ENCODE measurements at places on chromosomes 2 and 18.
A peak's percentile ranks its signal among the peaks of the same experiment; 100 is the strongest.

GRCh38 chr18:76064998-76065397 lies 430.0 kb downstream of the ZNF516 start:
- no peak for DNase-seq

GRCh38 chr18:74139411-74139810 lies 8.2 kb downstream of the FBXO15 start:
- DNase-seq: no peak

GRCh38 chr2:134443814-134444480 lies 190.1 kb downstream of the MGAT5 start:
- no peak for DNase-seq

DNA sequence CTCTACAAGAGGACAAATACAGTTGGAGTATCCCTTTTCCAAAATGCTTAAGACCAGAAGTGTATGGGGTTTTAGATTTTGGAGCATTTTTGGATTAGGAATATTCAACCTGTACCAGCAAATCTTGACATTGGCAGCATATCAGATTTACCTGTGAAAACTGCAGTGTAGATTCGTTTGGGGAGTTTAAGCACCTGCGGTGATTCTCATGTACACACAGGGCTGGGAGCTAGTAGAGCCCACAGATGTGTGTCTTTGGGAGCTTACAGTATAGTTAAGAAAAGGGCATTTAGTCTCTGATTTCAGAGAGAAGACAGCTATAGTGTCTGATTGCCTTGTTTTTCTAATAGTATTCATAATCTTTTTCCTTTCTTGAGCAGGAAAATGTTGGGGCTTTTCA lies 30.1 kb downstream of the PTCD3 start:
- DNase-seq: no peak

DNA sequence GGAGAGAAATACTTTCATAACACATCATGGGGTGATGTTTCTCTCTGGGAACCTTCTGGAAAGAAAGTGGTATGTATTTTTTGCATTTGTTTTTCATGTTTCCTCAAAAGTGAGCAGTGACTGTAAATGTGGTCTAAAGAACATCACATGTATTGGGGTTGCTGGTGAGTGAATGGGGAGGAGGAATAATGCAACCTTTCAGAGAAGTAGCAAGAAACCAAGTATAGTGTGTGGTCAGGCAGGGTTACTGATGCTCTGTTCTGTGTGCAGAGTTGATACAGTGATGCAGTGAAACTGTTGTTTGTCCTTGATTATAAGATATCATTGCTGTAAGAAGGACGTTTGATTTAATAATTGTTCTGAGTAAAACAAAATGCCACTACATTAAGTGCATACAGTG lies 24.1 kb downstream of the ADNP2 start:
- DNase-seq: no peak

DNA sequence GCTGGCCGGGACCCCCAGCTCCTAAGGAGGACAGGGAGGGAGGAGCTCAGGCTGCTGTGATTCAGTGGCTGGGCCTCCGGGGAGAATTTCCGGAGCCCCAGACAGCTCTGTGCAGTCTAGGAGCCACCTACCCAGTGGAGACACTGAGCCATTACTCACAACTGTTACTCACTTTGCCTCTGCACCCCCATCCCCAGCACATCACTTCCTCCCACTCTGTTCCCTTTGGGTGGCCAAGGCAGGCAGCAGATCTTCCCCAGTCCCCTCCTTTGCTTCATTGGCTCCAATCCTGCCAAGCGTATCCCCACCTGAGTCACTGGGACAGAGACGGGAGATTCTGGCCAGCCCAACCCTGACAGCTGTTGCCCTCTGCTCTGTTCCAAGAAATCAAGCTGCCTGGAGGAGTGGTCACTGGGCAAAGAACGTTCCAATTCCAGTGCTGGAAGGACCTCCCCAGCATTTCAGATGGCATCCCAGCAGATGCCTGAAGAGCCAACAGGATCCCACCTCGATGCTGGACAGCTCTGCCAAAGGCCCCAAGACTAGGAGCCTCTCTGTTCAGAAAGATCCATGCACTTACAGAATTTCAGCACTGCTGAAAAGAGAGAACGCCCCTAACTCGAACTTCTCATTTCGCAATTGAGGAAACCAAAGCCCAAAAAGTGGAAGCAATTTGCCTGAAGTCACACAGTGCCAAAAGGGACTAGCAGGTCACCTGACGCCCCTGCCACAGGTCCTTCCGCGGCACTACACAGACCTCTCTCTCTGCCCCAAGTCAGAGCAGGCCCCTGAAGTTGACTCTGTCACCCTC lies 68.3 kb downstream of the TNS1 start:
- peak; percentile 88 for DNase-seq

GRCh38 chr2:134177351-134177931 lies 76.4 kb upstream of the MGAT5 start:
- DNase-seq: peak; percentile 77

- peak; percentile 85 for DNase-seq
Measured at GRCh38 chr2:57296795-57297517, 749.6 kb upstream of the VRK2 start.

- peak; percentile 83 for DNase-seq
Measured at GRCh38 chr2:172449911-172450550, 22.6 kb downstream of the ITGA6 start.

DNA sequence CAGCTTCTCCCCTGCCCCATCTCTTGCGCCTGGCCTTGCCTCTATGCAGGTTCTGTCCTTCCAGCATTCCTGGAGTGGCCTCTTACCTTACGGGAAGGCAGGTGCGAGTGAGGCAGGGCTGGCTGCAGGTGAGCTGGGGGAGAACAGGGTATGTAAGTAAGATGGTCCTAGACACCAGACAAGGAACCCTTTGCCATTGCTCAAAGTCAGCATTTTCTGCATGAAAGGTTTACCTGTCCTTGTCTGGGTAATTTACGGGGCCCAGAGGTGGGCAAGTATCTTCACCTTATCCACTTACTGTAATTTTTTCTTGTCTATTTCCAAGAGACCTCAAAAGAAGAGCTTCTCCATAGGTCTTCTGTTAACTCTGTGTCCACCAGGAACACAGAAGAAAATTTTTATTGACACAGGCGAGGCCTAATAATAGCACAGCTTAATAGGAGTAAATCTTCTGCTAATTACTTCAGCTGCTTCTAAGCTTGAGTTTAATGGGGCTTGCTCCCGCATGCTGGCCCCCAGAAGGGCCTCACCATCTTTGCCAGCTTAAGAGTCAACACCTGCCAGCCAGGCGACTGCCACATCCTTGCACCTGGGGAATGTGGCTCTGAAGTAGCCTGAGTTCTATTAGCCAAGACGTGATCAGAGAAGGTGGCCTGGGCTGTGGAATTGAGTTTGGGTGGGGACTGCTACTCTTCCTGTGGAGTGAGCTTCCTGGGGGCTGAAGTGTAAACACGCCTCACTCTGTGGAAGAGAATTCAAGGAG lies 27.1 kb downstream of the PCARE start:
- no peak for DNase-seq

- no peak for DNase-seq
Measured at GRCh38 chr2:170276925-170277629, 99.1 kb downstream of the MYO3B start.

DNA sequence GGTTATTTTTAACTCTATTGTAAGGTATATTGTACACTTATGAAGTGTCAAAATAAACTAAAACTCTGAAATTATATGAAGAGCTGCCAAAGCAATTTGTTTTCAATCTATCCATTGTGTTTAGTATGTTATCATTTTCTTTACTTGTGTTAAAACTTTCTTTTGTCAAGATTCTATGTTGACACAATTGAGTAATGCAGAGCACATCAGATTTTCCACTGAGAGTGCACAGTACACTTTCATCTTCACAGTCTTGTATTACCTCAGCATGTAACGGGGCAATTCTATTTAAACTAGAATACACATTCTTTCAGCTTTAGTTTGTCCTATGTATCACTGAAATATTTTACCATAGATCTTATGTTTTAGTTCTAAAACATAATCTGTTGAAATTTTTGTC lies 304.4 kb upstream of the ZC3H15 start:
- no peak for DNase-seq

GRCh38 chr2:23850564-23851256 lies 76.2 kb downstream of the ATAD2B start:
- no peak for DNase-seq

GRCh38 chr2:1649103-1650084 lies 94.9 kb downstream of the PXDN start:
- no peak for DNase-seq

DNA sequence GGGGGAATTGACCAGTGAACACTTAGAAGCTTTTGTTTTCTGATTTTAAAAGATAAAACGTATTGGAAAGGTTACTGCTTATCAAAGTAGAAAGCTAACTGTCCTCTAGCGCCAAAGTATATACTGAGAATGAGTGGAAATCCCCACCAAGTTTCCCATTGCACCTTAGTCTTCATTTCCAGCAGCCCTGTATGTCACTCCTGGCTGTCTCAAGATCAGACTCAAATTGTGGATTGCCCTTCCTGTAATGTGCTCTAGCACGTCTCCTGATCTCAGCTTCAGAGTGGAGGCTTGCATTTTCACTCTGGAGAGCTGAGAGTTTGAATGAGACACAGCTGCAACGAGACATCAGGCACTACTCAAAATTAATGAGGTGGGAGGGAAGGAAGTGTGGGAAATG lies 26.6 kb downstream of the MFF start:
- DNase-seq: no peak

DNA sequence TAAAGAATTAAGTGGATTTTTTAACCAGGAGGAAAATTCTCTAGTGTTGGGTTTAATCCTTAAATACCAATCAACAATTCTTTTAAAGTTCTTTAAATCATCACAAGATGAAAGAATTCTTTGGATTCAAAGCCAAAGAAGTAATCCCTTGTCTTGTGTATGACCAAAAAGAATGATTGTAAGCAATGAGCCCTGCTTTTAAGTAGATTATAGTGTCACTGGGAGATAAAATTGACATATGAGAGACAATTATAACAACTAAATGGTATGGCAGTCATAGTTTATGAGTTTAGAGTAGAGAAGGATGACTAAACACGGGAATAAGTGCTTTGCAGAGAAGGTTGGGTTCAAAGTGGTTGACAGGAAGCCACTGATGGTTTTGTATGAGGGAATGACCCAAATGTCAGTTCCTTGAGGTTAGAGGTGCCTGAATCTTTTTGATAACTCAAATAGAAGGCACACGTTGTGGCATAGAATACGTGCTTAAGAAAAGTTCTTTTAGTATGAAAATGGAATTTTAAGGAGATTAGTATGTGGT lies 199.6 kb upstream of the TCF4 start:
- no peak for DNase-seq

- DNase-seq: peak; percentile 32
Measured at GRCh38 chr2:207807516-207807915, 37.8 kb upstream of the FZD5 start.

GRCh38 chr18:40019797-40020392 lies 1935.1 kb upstream of the PIK3C3 start:
- peak; percentile 21 for DNase-seq

- DNase-seq: no peak
Measured at GRCh38 chr2:240585681-240586197, 795 bp upstream of the CAPN10 start.

DNA sequence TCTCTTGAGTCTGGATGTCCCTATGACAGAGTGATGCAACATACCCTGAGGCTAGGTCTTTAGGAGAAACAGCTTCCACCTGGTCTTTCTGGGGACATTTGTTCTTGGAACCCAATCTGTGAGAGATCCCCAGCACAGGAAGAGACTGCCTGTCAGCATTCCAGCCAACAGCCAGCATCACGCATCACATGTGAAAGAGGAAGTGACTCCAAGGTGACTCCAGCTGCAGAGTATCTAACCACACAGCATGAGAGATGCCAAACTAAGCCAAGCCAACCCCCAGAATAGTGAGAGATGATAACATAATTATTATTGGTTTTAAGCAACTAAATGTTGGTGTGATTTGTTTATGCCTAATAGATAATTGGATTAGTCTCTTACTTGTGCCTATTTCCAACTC lies 35.7 kb downstream of the C18orf63 start:
- peak; percentile 70 for DNase-seq

DNA sequence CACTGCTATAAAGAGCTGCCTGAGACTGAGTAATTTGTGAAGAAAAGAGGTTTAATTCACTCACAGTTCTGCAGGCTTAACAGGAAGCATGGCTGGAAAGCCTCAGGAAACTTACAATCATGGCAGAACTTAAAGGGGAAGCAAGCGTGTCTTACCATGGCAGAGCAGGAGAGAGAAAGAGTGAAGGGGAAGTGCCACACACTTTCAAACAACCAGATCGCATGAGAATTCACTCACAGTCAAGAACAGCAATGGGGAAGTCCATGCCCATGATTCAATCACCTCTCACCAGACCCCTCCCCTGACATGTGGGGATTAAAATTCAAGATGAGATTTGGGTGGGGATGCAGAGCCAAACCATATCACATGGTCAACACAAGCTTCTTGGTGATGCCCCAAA lies 34.7 kb upstream of the CDK5R2 start:
- no peak for DNase-seq

- DNase-seq: peak; percentile 97
Measured at GRCh38 chr2:68828887-68829708, 42.1 kb downstream of the BMP10 start.

DNA sequence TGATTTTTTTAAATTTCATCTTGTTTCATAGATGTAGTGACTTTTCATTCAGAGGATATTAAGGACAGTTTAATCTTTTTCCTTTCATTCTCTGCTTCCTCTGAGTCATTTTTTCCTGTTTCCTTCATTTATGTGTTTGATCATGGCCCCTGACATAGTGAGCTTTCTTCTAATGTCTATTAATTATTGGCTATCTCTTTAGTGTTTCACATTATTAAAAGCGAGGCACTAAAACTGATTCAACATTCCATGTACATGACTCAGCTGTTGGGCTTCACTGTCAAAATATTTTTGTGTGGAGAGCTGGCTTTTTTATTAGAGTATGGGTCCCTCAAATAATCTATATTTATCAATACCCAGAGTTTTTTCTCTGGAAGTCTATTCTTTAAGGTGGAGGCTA lies 125.8 kb downstream of the THSD7B start:
- DNase-seq: no peak

DNA sequence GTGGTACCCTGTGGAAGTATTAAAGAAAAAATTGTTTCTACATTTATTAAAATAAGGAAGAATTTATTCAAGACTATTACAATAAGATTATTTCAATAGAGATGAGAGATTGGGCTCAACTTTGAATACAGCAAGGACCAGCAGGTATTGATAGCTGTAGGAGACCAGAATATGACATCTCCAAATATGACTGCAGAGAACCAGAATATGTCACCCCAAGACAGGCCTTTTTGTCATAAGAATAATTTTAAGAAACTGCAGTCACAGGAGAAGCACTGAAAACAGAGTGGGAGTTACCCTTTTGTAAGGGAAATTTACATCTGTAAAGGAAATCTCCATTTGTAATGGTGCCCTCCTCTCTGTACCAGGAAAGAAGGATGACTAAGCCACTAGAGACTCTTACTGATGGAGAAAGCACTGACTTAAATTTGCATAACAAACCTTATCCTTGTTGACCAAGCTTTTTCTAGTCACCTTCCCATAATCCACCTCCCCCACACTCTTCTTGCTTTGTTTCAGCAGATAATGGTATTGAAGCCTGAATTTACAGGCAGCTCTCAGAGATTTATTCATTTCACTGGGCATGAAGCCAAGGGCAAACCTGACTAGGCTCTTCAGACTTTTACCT lies 145.1 kb upstream of the RMP24 start:
- DNase-seq: no peak

GRCh38 chr2:122328816-122329215 lies 573.4 kb downstream of the TSN start:
- no peak for DNase-seq
